ENCODE measurements at places on chromosomes 1 and 21.

GRCh38 chr21:38811257-38811656 is 5.5 kb downstream of the ETS2 start:
- DNase-seq: no peak

- no peak for DNase-seq
Measured at GRCh38 chr1:65319141-65319540, 9.8 kb downstream of the DNAJC6 start.

GRCh38 chr1:169900571-169900970 is 6.9 kb upstream of the SCYL3 start:
- no peak for DNase-seq

DNA sequence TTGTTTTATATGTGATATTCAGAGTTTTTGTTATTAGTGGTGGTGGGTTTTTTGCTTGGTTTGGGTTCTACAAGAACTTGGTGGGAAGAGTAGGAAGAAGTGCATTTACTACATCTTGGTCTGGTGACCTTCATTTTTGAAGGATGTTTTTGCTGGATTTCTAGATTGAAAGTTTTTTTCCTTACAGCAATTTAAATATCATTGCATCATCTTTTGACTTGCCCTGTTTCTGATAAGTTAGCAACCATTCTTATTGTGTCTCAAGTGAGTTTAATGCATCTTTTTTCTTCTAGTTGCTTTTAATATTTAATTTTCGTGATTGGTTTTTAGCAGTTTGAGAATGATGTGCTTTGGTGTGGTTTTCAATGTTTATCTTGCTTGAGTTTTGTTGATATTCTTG is 447.7 kb downstream of the DISC1 start:
- DNase-seq: no peak

DNA sequence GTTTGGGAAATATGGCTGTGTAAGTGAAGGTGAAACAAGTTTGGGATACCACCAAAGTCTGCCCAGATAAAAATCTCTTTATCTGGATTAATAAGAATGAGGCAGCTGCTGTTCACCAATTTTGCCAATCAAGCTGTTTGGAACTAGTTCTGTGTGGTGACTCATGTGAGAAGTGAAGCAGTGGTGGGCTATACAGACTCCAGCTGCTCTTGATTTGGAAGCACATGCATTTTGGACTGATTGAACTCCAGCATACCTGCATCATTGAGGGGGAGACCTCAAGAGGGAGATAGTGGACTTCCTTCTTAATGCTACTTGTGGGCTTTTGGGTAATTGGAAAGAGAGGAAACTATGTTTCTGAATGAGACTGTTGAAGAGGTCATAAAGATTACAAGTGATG is 99.2 kb upstream of the B3GALT2 start:
- no peak for DNase-seq

- DNase-seq: no peak
Measured at GRCh38 chr1:229953736-229954326, 113.2 kb upstream of the GALNT2 start.

- no peak for DNase-seq
Measured at GRCh38 chr1:12585536-12585935, 32.5 kb downstream of the DHRS3 start.

DNA sequence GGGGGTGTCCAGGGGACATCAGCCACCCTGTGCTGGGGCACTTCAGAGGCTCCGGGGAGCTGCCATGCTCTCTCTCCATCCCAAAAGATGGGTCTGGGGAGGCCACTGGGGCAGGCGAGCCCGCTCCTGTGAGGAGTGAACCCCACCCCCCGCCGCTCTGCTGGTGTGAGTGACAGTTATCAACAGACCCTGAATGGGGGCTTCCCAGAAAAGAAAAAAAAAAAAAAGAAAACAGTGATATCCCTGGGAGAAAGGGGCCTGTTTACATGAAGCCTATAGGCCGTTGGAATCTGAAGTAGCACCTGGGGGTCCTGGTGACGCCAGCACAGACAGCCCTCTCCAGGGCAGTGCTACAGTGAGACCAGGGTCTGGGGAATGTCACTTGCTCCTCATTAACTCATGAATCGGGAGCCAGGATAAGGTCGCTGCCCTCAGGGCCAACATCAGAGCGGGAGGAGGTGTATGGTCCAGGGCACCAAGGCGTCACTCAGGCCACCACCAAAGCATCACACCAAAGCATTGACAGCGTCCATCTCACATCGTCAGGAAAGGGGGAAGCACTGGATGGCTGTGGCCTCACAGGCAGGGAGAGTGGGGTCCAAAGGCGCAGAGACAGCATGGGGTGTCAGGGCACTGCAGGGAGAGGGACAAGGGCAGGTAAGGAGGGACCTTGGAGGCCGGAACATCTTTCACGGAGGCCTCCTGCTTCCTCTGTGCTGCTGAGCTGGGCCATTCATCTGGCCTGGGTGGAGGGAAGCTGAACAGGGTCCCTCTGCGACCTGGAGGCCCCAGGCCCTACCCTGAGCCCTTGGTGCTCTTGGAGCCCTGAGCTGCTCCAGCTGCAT is 8.4 kb upstream of the NPHP4 start:
- DNase-seq: no peak

DNA sequence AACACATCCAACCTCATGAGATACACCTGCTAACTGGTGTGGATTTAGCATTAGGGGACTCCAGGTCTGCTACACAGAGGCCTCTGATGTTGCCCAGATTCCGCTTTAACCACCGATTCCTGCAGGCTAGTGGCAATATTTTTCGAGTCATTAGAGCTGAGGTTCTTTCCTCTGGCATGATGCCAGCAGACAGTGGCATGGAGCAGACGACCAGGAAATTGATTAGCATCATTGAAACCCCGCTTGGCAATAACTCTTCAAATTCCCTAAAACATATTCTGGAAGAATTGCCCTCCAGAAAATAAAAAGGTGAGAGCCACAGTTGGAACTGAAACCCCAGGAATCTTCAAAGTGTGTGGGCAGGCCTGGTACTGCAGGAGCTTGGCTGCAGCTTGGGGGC is 28.4 kb upstream of the ETV3 start:
- DNase-seq: no peak

DNA sequence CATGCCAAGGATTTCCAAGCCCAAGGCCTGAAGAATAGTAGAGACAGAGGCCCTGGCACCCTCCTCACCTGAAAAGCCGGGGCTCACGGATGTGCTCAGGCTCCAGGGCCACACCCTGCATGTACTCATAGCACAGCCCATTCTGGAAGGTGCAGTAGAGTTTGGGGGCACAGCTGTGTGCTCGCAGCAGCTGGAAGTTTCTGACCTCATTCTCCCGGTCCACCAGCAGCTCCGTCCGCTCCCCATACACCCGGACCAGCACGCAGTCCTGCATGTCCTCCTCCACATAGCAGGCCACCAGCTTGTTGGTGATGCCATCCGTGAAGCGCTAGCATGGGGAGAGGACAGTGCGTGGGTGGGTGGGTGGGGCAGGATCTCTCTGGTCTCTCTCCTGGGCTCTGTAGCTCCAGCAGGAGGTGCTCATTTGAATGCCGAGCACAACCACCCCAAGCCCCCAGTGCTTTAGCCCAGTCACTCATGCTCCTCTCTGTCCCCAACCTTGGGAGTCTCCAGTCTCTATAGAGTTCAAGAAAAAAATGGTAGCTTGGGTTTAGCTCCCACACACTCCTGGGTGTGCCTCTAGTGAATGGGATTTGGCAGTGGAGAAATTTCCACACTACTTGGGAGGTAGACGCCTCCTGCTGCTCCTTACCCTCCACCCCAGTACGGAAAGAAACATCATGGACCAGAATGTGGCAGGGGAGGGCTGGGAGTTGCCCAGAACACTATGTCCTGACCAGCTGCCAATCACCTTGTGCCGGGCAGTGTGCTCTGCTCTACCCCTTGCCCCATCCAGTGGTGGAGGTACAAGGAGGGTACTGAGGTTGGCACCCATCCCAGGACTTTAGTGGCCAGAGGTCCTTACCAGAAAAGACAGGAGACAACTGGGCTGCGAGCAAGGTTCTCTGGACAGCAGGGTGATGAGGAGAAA is 1.9 kb downstream of the ETNK2 start:
- DNase-seq: no peak

DNA sequence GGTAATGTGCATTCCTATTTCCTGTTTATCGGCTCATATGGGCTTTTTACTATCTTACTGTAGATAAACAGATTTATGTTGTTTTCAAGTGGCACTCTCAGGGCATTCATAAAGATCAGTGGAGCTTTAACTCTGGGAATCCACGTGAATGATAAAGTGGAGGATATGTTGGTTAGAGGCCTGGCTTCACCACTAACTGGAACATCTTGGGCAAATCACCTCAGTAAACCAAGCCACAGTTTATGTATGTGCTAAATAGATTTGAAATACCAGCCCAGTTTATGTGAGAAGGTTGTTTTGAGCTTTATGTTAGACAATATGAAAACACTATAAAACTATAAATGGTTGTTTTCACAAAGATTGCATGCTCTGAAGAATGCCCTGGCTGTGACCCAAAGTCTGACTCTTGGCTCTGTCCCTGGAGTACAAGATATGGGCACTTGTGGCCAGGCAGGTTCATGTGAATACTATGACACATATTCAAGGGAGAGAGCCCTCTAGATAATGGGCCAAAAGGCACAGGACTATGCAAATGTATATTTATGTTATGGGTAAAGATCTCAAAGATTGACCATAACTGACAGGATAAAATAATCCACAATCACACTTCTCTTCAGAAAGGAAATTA is 36.7 kb downstream of the FAM163A start:
- DNase-seq: no peak

- no peak for DNase-seq
Measured at GRCh38 chr1:31621498-31621820, 4.0 kb downstream of the HCRTR1 start.

DNA sequence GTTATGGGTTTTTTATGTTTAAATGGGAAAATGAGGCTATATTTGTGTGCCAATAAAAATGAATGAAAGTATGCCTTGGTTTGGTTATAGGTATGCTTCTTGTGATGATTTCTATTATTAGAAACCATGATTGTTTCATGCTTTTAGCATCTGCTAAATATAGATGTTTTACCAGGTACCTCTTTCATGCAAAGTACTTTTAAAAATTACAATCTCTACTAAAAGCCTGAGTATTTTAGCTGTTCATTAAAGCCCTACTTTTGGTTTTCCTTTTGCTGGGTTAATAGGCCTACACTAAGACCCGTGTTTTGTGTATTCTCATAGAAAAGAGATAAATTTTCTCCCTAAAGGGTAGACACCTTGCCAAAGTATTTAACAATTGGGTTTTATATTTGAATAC is 32.0 kb downstream of the MTF2 start:
- DNase-seq: no peak

DNA sequence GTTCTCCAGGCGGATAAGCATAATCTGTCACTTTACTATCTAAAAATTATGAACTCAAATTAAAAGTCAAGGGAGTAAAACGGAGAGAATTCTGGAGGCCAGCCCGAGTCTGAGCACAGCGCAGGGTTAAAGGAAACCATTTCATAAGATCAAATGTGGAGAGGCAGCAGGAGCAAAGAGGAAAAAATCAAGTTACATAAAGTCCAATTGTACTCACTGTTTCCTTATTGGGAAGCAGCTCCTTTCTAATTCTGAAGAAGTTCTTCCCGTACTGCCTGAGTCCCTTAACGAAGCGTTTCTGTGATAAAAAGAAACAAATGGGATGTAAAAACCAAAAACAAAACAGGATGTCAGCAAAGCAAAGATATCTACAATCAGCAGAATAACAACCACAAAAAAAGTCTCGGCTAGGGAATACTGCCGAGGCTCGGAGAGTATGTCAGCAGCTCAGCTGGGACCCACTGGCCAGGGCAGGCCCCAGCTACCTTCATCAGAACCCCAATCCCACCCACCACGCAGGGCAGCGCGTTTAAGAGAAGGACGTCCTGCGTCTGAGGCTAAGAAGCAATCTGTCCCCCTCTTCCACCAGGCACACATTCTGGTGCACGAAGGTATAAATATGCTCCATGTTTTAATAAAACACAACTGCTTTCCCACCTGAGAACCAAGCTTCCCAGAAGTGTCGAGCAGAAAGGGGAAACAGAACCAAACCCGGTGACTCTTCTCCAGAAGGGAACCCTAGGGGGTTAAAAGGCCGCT is 104.8 kb downstream of the SLC45A1 start:
- DNase-seq: no peak

GRCh38 chr1:83102630-83103071 is 896.3 kb downstream of the TTLL7 start:
- no peak for DNase-seq

Data from cortex of kidney (tissue), 1 donor.